Cardiac muscle cell (in vitro differentiated cells and primary cell): ENCODE measurements at places on chromosomes 4 and X.
A peak's percentile ranks its signal among the peaks of the same experiment; 100 is the strongest.

DNA sequence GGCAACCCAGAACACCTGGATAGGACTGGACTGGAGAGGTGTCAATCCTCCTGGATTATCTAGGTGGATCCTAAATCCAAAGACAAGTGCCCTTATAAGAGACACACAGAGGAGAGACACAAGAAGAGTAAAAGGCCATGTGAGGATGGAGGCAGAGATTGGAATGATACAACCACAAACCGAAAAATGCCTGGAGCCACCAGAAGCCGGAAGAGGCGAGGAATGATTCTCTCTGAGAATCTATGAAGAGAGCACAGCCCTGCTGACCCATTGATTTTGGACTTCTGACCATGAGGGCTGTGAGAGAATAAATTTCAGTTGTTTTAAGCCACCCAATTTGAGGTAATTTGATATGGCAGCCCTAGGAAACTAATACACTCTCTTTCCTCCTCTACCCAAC is 20.1 kb downstream of the GPC3 start:
- DNase-seq = no peak

GRCh38 chr4:80922941-80923340 is 107.6 kb upstream of the BMP3 start:
- no peak for DNase-seq

DNA sequence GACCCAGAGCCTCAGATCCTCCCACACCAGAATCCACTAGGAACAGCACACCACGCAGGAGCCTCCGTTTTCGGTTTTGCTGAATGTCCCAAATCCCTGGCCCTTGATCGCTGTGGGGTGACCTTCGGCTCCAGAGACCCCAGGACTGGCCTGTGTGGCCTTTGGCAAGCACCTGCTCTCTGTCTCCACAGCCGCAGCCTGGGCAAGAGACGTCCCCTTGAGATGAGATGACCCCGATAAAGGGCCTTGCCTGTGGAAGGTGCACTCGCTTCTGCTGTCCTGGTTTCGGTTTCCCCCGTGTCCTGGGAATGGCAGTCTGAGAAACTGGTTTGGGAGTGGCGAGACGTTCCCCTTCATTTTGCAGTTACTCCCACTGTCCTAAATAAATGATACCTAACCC is 9.6 kb downstream of the PSAPL1 start:
- DNase-seq = no peak

DNA sequence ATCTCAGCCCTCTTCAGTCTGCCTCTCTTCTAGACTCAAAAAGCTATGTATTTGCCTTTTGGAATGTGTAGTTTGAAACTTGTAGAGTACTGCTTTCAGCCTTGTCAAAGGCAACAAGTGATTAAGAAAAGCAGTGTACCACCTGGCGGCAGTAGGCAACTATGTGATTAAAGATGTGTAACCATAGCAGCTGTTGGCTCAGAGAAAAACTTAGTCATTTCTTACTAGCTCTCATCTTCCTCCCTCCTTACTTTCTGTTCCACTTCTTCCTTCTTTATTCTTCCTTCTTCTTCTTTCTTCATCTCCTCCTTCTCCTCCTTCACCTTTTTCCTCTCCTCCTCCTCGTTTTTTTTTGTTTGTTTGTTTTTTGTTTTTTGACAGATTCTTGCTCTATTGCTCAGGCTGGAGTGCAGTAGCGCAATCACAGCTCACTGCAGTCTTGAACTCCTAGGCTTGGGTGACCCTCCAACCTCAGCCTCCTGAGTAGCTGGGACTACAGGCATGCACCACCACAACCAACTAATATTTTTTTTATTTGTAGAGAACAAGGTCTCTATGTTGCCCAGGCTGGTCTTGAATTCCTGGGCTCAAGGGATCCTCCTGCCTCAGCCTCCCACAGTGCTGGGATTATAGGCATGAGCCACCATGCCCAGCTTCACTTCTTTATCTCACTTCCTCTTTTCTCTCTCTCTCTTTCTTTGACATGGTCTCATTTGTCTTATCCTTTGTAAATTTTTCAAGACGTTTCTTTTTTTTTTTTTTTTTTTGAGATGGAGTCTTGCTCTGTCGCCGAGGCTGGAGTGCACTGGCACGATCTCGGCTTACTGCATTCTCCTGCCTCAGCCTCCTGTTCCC is 32.6 kb downstream of the ABHD18 start:
- peak; percentile 14 for DNase-seq

DNA sequence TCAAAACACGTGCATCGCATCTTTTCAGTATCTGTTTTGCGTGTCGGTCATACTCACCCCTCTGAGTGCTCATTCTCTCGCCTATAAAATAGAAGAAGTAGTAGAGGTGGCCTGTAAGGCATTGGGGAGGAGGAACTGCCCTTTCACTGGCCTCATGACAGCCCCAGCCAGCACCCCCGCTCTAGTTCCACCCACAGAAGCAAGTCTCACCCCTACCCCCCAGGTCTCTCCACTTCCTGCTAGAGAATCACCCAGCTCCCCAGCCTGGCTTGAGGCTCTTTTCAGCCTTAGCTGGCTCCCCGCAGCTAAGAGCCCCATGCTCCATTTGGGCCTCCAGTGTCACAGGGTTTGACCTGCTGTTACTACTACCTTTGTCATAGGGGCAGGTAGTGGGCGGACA is 11.8 kb downstream of the HDAC6 start:
- no peak for DNase-seq

- DNase-seq = no peak
These were observed 729 bp downstream of the GSX2 start for GRCh38 chr4:54100595-54101189.

GRCh38 chr4:158346576-158346975 is 136.3 kb downstream of the TMEM144 start:
- DNase-seq = no peak

DNA sequence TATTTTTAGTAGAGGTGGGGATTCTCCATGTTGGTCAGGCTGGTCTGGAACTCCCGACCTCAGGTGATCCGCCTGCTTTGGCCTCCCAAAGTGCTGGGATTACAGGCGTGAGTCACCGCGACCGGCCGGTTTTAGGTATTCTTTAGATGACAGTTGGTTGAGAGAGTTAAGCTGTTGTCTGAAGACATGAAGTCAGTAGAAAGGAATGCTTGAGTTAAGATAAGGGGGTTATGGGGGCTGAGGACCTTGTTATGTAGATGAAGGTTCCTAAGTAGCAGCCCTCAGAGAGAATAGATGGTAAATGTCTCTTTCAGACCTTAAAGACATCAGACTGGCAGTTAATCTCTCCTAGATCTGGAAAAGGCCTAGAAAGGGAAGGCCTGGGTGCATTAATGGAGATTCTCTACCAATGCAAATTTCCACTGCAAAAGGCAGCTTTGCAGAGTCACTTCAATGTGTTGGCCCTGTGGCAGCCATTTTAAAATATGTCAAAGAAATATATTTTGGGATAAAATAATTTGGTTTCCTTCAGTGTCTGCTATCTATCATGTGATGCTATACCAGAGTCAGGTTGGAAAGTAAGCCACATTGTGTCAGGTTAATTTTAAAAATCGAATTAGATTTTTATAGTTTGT is 6.4 kb upstream of the ZNF674 start:
- peak; percentile 78 for DNase-seq

GRCh38 chrX:21412883-21413282 is 38.7 kb downstream of the CNKSR2 start:
- no peak for DNase-seq

- DNase-seq = peak; percentile 48
These were observed 152.0 kb downstream of the IL15 start for GRCh38 chr4:141788169-141788915.
